Cardiac fibroblast (primary cell): ENCODE measurements at places on chromosomes 2 and 18.

- no peak for DNase-seq
Measured at GRCh38 chr2:119222213-119222612, 1.4 kb upstream of the STEAP3 start.

DNA sequence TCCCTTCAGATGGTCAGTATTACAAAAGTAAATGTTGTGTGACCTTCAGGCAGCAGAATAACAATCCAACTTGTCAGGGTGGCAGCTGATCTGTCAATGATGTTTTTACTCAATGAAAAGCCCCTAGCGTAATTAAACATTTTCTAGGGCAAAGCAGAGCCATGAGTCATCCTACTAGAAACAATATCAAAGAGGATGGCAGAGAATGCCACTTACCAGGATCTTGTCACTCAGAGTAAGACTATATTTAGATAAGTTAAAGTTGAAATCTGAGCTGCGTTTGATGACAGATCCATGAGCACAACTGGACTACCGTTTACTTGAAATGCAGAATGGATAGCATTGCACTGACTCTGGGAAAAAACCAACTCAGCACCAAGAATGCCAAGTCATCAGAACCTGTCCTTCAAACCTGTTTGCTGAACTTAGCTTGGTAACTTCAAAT is 612.6 kb upstream of the ACVR2A start:
- no peak for DNase-seq

DNA sequence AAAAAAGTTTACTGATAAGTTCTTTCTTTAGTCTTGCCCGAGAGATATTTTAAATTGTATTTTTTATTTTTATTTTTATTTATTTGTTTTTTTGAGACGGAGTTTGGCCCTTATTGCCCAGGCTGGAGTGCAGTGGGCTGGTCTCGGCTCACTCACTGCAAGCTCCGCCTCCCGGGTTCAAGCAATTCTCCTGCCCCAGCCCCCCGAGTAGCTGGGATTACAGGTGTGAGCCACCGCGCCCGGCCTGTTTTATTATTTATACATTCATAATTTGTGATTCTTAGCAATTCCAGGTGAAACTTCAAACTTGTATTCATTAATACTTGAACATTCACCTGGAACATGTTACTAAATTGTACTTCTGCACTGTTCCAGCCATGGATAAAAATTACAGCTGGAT is 2.9 kb downstream of the CREB1 start:
- DNase-seq: no peak

- peak; percentile 94 for DNase-seq
Measured at GRCh38 chr18:36352384-36352783, 54.9 kb downstream of the FHOD3 start.

DNA sequence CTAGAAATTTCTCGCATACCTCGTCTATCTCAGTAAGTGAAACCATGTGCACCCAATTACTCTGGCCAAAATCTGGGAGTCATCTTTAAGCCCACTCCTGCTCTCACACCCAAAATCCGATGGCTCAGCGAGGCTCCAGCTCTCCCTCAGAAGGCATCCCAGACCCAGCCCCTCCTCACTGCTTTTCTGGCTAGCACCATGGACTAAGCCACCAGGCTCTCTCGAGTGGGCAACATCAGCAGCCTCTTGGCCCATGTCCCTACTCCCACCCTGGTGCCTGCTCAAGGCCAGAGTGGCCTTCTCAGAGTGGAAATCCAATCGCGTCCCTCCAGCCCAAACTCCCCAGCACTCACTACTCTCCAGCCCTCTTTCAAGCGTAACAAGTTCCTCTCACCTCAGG is 27.2 kb downstream of the TNS1 start:
- DNase-seq: no peak

DNA sequence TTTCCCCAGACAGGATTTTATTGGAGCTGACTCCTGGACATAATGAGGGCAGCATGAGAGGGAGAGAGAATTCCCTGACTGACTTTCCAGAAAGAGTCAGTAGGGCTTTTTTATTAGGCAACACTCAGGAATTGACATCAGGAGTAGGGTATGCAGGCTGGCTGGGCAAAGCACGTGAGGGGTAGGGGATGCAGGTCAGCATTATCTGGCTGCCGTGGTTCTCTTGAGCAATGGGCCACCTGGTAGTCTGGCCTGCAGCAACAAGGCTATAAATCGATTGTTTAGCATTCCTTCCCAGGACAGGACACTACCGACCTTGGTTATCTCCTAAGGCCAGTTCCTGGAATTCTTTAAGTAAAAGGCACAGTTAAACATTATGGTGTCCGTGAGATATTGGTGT is 160.8 kb upstream of the AGAP1 start:
- DNase-seq: no peak

- peak; percentile 64 for DNase-seq
Measured at GRCh38 chr2:234879671-234880455, 72.0 kb upstream of the SH3BP4 start.

- DNase-seq: no peak
Measured at GRCh38 chr18:8799001-8799400, 93.6 kb downstream of the MTCL1 start.

DNA sequence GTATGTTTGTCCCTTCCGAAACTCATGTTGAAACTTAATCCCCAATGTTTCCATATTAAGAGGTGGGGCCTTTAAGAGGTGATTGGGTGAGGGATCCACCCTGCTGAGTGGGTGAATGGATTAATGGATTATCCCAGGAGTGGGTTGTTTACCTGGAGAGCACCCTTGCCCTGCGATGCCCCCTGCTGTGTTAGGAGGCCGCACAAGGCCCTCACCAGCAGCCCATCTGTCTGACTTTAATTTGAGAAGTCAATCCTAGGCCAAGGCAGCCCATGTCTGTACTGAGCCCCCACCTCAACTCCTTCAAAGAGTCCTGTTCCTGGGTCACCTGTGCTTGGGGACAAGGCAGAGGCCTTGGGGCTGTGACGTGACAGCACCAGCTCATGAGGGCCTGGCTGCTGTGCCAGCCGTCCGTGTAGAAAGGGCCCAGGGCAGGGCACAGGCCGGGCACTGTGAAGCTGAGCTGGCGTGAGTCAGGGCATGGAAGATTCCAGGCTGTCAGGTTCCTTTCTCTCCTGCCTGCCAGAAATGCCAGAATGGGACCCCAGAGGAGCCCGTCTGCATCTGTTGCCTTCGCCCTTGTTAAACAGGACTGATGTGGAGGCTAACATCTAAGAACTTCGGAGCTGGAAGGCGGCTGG is 21.3 kb upstream of the TAF1B start:
- no peak for DNase-seq

DNA sequence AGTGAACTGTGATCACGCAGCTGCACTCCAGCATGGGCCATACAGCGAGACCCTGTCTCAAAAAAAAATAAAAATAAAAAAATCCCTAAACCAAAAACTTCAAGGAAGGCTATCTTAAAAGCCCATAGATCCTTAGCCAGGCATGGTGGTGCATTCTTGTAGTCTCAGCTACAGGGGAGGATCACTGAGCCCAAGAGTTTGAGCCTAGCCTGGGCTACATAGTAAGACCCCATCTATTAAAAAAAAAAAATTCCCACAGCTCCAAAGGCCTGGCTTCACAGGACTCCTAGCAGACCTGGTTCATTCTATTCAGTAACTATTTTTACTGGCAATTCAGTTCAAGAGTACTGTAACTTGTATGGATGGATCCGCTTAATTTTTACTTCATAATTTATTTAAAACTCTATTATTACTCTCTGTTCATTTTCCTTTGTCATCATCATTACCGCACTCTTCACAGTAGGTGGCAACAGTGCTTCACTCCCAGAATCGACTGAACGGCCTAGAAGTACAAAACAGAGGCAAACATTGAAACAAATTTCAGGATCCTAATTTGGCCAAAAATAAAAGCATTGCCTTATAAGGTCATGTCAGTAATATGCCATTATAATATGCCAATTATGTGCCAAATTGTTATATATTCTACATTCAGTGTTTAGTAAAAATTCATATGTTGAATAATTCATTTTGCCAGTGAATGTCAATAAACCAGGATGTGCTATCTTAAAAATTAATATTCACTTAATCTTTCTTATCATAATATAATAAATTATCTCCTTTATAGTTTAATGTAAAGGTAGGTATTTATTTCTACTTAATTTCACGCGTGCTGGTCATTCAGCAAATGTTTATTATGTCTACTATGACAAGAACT is 14.3 kb upstream of the STAM2 start:
- DNase-seq: peak; percentile 86

GRCh38 chr2:105929516-105929915 is 184.8 kb downstream of the NCK2 start:
- peak; percentile 58 for DNase-seq

DNA sequence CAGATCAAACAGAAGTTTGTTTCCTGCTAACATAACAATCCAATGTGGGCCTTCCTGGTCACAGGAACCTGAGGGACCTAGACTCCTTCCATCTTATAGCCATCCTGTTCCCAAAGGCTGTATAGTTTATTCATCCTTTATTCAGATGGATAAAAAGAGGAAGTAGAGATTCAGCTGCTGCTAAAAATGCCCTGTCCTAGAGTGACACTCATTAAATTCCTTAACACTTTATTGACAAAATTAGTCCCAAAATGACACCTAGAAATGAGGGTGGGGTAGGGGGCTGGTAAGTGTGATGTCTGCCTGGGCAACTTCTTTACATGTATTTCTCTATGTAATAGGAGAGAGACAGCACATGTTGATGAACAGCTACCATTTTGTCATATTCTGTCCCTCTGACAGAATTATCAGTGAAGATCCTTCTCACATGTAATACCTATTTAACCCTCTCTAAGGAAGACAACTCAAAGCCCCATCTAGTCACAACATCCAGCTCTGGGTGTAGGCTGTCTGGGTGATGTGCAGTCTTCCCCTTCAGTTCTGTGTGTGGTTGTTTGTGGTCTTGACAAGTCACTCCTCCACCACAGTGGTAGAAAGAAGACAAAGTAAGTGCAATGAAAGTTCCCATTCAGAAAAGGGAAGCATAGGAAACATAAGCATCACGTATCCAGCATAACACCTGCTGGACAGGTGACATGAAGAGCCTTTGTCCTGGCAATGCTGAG is 253.9 kb upstream of the CNTNAP5 start:
- no peak for DNase-seq

GRCh38 chr2:71063216-71063615 is 5.2 kb upstream of the NAGK start:
- DNase-seq: no peak

DNA sequence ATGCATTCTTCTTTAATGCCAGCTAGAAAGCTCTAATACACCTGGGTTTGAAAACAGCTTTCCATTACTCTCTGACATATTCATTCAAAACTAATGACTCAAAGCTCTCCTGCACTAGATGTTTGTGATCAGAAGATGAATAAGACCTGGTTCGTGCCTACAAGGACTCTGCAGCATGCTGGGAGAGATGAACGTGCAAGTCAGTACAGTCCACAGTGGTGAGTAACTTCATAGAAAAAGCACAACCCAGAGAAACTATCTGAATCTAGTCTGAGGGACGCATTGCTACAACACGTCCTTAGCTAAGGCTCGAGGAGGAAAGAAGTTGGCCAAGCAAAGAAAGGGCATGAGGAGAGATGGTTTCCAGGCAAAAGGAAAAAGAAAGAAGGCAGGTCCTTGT is 234.3 kb downstream of the OSR1 start:
- DNase-seq: peak; percentile 95

- DNase-seq: peak; percentile 74
Measured at GRCh38 chr2:75560768-75561565, at the start of gene EVA1A. Gene EVA1A (minus strand): TSS chr2:75560939. CDS start chr2:75518140, 42,799 bp downstream.

- DNase-seq: no peak
Measured at GRCh38 chr2:235352541-235352940, 141.3 kb upstream of the AGAP1 start.

GRCh38 chr2:203682688-203683130 is 23.7 kb upstream of the CD28 start:
- peak; percentile 97 for DNase-seq

GRCh38 chr2:216950547-216950946 is 90.7 kb upstream of the TNP1 start:
- DNase-seq: no peak

GRCh38 chr2:78418021-78418420 is 607.5 kb upstream of the REG3G start:
- peak; percentile 0 for DNase-seq

GRCh38 chr2:177830881-177831386 is 241.6 kb downstream of the PDE11A start:
- no peak for DNase-seq
